SW480 (cell line): ENCODE measurements at places on chromosomes 12 and 14.
A peak's percentile ranks its signal among the peaks of the same experiment; 100 is the strongest.

GRCh38 chr12:93204896-93205295 is 172.8 kb upstream of the NUDT4 start:
- DNase-seq = no peak

- no peak for DNase-seq
These were observed 25.4 kb downstream of the DHRS2 start for GRCh38 chr14:23661542-23661941.

GRCh38 chr12:121026274-121027045 is 10.2 kb upstream of the C12orf43 start:
- peak; percentile 45 for DNase-seq

DNA sequence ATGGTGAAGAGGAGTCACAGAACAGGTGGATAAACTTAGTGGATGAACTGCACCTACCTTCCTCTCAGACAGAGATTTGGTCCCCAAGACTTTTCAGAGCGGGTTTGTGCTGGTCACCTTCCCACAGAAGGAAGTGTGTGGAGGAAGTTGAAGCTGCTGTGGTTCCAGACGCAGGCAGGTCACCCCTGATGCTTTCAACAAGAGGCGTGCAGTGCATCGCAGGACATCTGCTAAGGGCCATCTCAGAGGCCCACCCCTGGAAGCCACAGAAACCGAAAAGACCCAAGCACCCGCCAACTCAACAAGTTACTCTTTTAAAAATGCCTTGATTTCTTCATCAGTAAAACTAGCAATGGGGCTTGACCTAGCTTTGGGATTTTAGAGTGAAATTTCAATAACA is 1.0 kb upstream of the GPX2 start:
- no peak for DNase-seq

DNA sequence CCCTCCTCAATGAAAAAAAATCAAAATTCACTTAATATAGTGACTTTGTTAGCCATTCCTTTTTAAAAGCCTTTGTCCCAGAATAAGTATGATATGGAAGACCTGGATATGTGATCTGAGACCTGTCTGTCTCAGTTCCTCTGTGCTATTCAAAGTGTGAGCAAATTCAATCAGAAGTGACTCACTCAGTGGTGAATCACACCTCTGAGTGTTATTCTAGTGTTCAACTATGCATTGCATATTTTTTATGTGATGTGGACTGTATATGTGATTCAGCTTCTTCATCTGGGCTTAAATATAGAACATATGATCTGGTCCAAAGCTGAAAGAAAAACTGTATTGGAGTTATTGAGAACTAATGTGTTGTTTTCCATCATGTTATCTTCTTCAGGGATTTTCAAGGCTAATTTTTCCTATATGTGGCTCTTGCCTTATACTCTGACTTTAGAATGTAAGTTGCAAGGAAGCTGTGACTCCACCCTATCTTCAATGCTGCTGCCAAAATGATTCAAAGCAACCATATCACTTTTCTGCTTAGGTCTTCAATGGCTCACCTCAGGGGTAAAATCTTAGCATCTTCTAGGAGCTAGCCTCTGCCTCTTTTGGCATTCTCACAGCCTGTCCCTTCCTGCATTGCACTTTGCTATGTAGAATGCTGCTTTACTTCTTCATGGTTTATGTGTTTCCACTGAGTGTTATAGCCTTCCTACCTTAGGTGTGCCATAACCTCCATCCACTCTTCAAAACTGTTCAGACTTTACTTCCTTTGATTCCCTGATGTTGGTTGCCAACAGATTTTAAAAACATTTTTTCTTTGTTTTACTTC is 169.8 kb downstream of the OTOGL start:
- DNase-seq = peak; percentile 51

DNA sequence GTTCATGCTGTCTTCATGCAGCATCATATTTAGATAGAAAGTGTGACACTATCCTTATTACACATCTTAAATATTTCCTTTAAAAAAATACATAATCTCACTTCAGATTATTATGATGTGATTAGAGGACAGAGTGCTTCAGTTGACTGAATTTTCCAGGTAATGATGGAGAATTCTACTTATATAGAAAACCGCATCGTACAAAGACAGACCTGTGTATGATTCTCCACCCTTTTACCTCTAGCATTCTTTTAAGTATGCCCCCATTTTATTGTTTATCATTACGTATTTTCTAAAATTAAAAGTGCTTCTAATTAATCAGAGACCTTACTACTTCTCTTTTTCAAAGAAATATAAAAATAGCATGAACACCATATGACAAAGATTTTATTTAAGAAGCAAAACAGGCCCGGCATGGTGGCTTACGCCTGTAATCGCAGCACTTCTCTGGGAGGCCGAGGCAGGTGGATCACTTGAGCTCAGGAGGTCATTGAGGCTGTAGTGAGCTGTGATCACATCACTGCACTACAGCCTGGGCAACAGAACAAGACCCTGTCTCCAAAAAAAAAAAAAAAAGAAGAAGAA is 13.9 kb downstream of the RPS6KA5 start:
- no peak for DNase-seq

- no peak for DNase-seq
These were observed 34.2 kb upstream of the C12orf50 start for GRCh38 chr12:88063375-88063774.

DNA sequence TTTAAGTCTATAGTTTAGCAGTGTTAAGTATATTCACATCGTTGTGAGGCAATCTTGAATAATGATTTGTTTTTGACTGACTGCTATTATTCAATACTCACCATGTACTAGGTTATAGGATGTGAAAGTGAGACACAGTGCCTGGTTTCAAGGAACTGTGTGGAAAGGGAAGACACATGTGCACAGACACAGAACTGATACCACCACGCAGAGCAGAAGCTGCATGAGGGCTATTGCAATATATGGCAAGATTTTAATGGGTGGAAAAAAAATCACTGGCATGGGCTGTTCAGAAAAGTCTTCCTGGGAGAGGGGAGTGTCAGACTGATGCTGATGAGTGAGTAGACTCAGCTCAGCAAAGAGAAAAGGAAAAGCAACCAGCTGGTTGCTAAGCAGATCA is 10.4 kb downstream of the SLC7A8 start:
- DNase-seq = no peak

- peak; percentile 29 for DNase-seq
These were observed 102.2 kb downstream of the TMX1 start for GRCh38 chr14:51342226-51342625.

DNA sequence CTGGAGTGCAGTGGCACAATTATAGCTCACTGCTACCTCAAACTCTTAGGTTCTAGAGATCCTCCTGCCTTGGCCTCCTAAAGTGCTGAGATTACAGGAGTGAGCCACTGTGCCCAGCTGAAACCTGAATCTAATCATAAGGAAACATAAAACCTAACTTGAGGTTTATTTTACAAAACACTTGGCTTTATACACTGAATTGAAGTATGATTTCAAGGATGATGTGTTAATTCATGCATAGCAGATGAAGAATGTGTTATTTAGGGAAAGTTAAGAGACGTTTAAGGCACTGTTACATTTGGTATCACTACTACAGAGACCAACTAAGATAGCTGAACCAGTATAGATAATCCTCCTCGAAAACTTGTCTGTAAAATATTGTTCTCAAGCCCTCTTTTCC is 6.4 kb downstream of the DICER1 start:
- DNase-seq = no peak

GRCh38 chr14:104659764-104660523 is 29.5 kb upstream of the INF2 start:
- no peak for DNase-seq

GRCh38 chr14:32329690-32330285 is 690 bp downstream of the AKAP6 start:
- no peak for DNase-seq

- no peak for DNase-seq
These were observed 3.7 kb upstream of the HOXC12 start for GRCh38 chr12:53950789-53951576.

- DNase-seq = no peak
These were observed 4.0 kb downstream of the SIX1 start for GRCh38 chr14:60645126-60645741.

DNA sequence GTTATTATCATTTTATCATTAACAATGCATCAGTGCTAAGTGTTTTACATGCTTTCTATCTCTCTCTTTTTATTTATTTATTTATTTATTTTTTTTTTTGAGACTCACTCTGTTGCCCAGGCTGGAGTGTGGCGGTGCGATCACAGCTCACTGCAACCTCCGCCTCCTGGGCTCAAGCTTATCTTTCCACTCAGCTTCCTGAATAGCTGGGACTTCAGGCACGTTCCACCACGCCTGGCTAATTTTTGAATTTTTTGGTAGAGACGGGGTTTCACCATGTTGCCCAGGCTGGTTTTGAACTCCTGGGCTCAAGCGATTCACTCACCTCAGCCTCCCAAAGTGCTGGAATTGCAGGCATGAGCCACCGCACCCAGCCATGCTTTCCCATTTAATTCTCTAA is 3.9 kb upstream of the BTG1 start:
- DNase-seq = no peak

DNA sequence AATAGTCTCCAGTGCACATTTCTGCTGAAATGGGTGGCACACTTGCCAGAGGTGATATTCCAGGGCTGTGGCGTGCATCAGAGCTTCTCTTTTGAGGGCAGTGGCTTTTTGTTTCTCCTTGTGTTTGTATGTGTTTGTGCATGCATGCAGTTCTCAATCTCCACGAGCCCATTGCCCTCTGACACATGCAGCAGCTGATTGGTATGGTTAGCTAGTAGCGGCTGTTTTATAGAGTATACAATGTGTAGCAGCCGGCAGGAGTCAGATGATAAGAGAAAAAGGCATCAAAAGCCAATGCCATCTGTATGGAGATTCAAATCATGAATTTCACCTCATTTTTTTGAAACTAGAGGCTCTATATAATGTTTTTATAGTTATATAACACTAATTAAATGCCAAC is 616.9 kb upstream of the STXBP6 start:
- DNase-seq = no peak

GRCh38 chr14:34713681-34714319 is 593 bp downstream of the CFL2 start:
- peak; percentile 58 for DNase-seq

GRCh38 chr14:63147018-63147417 is 57.2 kb upstream of the RHOJ start:
- no peak for DNase-seq

- DNase-seq = no peak
These were observed 12.3 kb upstream of the C12orf71 start for GRCh38 chr12:27094726-27095125.

- no peak for DNase-seq
These were observed 161.0 kb downstream of the ALX1 start for GRCh38 chr12:85441025-85441424.

- DNase-seq = no peak
These were observed 131.5 kb upstream of the PRMT8 start for GRCh38 chr12:3359478-3359877.

GRCh38 chr12:111355201-111355925 is 13.5 kb downstream of the PHETA1 start:
- no peak for DNase-seq

DNA sequence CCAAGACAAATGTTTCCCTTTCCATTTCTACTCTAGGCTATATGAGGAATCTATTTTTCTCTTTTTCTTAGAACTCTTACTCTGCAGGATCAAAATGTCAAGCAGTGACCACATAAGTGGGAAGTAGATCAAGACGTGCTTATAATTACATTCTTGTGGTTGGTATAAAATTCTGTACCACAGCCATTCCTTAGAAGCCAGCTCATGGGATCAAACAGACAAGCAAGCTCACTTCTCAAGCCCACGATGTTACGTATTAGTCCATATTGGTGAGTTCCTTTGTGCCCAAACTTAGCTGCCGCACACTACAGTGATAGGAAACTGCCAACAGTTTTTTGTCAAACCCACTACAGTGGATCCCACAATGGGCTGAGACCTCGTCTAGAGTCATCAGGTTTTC is 53.4 kb downstream of the IFNG start:
- DNase-seq = peak; percentile 61

GRCh38 chr14:24673534-24674203 is 39.7 kb upstream of the GZMB start:
- peak; percentile 94 for DNase-seq

DNA sequence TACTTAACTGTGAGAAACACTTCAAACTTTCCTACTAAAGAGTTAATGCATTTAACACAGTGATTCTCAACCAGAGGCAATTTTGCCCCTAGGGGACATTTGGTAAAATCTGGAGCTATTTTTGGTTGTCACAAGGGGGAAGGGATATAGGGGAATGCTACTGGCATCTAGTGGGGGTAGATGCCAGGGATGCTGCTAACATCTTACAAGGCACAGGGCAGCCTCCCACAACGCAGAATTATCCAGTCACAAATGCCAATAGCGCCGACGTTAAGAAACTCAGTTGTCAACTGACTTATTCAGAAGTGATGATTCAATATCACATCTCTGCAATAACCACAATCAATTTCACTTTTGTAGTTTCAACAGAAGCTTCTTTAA is 2.0 kb downstream of the EEA1 start:
- DNase-seq = peak; percentile 10

DNA sequence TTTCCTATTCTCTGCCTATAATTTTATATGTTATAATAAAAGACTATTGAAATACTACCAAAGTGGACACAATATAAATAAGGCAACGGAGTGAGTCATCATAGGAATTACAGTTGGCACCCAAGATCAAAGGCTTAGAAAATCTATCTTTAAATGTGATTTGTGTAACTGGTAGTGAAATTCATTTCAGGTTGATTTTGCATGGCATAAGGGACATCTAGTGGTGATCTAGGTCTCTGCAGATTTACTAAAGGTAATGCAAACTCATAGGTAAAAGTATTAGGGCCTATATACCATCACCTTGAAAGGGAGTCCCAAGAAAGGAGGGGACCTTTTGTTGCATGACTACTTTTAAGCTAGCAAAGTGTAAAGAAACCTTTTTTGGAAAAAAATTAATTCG is 527.2 kb downstream of the NRXN3 start:
- peak; percentile 80 for DNase-seq

- DNase-seq = no peak
These were observed 53.2 kb downstream of the GOLGA5 start for GRCh38 chr14:92847278-92847677.

DNA sequence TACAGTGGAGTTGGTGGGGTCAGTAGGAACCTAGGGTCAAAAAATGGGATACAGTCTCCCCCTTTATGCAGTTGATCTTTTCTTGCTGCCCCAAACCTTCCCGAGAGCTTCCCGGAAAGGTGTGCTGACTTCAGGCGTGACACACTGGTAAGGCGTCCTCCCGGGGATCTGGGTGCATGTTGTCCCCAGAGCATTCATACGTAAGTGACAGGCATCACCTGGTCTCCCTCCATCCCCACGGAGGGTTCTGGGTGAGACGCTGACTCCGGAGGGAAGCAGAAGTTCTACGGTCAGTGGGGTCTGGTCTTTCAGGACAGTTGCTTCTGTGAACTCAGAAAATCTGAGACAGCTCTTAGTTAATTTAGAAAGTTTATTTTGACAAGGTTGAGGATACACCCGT is 159.6 kb upstream of the RTL1 start:
- no peak for DNase-seq

GRCh38 chr14:47278233-47278842 is 397.1 kb downstream of the MDGA2 start:
- peak; percentile 24 for DNase-seq

- DNase-seq = no peak
These were observed 30.3 kb downstream of the TPCN1 start for GRCh38 chr12:113251404-113252070.

DNA sequence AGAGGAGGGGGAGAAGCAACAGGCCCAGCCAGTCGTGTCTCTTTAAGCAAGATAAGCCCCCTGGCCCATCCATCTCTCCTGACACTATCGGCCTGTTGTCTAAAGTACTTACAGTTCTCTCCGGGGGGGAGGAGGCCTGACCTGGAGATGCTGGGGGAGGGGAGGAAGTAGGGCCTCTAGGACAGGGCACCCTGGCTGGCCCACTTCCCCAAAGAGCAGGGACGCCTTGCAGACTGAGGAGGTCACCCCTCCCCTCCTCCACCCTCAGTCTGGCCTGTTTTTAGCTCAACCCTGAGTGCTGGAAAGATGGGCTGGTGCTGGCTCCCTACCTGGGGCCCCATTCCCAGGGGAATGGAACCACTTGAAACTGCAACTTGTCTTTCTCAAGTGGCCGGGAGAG is 70.3 kb downstream of the TBX5 start:
- DNase-seq = no peak
